K562 (cell line): ENCODE measurements at places on chromosomes 2 and 18. TPM values are rescaled to one million over a fixed set of nuclear protein-coding genes. Genes with fewer than 3 reads are reported as not detected.

Gene IL18R1
- 2.5 and 4.5 TPM in 2 replicates for total RNA-seq

Gene LDLRAD4
- total RNA-seq = 0.25 TPM in 1 of 2 replicates, not detected in the other

Gene LMAN2L
- 9.2 and 9.8 TPM in 2 replicates for total RNA-seq

Gene CCDC141
- total RNA-seq = 0.09 TPM in 2 replicates
